ENCODE measurements at places on chromosomes 16 and 17. TPM values are rescaled to one million over a fixed set of nuclear protein-coding genes. Genes with fewer than 3 reads are reported as not detected.

Gene MT1G
- not detected for total RNA-seq

DNA sequence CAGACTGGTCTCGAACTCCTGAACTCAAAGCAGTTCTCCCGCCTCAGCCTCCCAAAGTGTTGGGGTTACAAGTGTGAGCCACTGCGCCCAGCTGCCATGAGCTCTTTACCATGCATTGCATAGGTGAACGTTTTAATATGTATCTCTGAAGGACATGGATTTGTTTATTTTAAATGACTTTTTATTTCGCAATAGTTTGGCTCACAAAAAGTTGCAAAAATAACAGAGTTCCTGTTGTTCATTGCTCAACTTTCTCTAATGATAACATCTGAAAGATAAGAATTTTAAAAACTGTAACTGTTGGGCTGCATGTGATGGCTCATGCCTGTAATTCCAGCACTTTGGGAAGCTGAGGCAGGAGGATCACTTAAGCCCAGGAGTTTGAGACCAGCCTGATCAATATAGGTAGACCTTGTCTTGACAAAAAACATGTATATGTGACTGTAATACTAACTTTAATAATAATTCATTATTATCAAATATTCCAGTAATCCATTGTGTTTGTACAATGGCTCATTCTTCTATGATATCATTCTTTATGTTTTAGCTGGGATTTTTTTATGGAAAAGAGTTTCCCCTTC lies 80.1 kb downstream of the ABCC1 start:
- DNase-seq, result no peak

- DNase-seq, result no peak
Measured at GRCh38 chr16:50281391-50282009, 15.1 kb downstream of the ADCY7 start.

DNA sequence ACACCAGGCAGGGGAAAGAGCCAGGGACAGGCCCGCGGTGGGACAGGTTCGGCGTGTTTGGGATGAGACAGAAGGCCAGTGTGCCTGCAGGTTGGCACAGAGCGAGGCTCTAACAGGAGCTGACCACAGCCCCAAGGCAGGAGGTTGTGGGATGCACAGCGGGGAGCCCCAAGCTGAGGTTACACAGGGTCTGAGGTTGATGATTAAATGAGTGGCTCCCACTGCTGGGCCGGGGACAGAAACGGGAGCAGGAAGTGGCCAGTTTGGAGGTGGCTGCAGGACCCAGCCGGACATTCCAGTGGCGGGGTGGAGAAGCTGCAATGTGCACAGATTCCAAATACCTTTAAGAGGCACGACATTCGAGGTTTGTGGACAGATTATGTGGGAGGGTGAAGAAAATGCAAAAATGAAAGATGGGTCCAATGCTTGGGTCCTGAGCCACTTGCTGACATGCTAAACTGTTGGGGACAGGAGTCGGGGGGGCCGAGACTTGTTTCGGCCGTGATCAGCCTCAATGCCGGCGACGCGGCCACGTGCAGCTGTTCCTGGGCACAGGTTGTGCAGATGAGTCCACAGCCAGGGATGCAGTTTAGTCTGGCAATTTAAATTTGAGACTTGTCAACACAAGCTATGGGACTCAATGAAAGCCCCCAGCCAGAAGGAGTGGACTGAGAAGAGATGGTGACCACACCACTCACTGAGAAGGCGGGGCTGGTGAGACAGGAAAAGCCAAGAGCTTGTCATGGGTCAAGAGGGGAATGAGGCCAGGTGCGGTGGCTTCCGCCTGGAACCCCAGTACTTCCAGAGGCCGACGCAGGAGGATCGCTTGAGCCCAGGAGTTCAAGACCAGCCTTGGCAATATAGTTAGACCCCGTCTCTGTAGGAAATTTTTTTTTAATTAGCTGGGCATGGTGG lies 8.7 kb downstream of the ENPP7 start:
- DNase-seq, result no peak

- DNase-seq, result no peak
Measured at GRCh38 chr17:13351046-13351445, 250.7 kb downstream of the HS3ST3A1 start.

DNA sequence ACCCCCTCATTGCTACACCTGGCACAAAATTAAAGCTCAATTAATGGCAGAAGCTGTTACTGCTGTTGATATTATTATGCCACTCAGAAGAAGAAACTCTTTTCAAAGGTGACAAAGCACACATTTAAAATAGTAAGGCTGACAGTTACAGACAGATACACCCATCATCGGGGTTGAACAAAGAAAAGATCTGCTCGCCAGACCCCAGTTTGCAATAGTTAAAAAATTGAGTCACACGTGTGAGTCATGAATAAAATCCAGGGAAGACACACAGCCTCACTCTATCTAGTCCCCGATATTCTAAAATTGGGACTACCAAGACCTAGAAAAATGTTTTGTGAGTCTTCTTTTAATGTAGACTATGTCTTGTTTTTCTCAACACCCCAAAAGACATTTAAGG lies 330.0 kb upstream of the SOX9 start:
- no peak for DNase-seq

DNA sequence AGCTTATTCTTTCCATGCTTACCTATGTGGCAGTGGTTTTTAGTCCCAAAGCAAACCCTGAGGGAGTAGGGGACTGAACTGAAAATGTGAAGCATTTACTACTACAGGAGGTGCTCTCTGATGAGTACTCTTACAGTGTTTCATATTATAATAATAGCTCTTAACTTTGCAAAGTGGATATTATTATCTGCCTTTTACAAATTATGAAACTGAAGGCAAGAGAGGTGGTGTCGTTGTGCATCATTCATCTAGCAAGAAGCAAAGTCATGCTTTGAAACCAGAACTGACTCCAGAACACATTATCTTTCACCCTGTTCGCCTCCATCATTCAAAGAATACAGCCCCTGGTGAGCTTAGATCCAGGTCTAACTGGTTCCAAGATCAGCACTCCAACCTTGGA lies 8.2 kb upstream of the KCNH6 start:
- DNase-seq, result no peak

DNA sequence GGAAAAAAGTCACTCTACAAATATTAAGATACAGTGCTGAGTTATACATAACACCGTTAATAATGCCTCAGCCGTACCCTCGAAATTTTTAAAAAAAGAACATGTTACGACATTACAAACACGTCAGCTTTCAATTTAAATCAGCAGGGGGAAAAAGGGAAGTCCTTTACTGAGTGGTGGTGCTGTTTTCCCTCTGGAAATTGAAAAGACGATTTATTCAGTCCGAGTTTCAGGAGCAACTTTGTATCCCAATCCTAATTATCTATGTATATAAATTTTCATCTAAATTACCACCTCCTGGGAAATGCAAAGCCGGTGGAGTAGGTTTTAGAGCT lies 1.3 kb downstream of the NETO2 start:
- no peak for DNase-seq

DNA sequence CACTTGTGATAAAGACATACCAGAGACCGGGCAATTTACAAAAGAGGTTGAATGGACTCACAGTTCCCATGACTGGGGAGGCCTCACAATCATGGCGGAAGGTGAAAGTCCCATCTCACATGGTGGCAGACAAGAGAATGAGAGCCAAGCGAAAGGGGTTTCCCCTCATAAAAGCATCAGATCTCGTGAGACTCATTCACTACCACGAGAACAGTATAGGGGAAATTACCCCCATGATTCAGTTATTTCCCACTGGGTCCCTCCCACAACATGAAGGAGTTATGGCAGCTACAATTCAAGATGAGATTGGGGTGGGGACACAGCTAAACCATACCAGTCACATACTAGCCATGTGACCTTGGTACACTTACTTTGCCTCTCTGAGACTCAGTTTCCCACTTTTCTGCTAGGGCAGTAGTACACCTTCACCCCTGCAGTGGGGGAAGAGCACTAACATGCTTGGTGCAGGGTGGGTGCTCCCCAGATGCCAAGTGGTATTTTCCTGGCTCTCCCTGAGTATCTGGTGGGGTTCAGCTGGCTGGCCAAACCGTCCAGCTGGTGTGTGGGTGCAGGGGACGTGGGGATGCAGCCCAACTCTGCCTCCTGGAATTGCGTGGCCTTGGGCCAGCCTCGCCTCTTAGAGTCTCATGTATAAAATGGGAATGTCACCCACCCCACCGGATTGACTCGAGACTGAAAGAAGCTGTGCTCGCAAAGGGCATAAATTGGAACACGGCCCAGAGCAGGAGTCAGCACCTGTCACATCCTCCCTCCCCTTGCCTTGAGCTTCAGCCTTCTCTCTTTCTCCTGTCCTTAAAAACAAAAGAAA lies 364.1 kb downstream of the CPPED1 start:
- DNase-seq, result no peak

DNA sequence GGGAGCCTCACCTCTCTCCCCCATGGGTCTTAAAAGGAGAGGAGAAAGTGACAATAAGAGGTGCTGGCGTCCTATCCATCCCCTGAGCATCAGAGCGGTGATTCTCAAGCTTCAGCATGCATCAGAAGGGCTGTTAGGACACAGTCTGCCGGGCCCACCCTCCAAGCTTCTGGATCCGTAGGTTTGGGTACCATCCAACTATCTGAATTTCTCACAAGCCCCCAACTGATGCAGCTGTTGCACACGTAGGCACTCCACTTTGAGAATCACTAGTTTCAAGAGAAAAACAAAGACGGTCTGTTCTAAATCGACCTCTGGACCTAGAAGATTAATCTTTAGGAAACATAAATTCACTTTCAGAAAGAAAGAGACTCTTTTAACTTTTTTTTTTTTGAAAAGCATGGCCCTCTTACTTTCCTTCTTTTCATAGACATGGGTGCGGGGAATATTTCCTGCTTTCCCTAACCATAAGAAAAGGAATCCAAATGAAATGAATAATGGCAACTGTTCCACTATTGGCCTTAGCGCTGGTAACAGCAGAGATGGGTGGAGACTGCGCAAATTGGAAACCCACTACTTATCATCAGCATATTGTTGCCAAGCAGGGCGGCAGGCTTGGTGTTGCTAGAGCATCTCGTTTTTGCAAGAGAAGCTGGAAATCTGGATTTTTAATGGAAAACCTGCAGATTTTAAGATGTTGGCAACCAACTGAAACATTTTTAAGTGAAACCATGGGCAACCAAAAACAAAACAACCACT lies 144.4 kb downstream of the GAS7 start:
- no peak for DNase-seq

DNA sequence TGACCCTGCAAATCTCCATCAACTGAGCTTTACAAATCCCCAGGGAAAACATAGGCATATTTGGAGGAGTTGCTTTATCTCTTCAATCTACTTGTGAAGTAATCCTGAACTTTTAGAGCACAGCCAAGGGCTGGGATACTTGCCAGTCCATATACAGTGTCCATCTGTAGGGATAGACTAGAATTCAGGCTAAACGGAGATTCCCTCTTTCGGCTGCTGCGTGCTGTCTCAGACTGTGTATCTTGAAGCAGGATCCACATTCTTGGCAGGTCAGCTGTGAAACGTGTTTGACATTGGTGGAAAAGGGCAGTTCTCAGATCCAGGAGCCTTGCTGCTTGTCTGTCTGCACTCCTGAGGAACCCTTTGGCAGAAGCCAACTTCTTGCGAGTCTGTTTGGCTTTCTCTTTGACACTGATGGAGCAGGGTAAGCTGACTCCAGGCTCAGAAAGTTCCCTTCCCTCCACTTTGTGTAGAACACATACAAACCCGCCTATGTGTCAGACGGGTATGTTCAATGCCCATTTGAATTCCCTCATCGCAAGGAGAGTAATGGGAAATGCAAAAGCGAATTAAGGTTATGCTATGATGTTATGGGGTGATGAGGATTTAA lies 221.8 kb downstream of the MAP2K4 start:
- DNase-seq, result no peak

Gene SDR42E1
- 7.4 TPM for total RNA-seq

- DNase-seq, result peak; percentile 60
Measured at GRCh38 chr17:8126491-8127066, 2.7 kb upstream of the HES7 start.

DNA sequence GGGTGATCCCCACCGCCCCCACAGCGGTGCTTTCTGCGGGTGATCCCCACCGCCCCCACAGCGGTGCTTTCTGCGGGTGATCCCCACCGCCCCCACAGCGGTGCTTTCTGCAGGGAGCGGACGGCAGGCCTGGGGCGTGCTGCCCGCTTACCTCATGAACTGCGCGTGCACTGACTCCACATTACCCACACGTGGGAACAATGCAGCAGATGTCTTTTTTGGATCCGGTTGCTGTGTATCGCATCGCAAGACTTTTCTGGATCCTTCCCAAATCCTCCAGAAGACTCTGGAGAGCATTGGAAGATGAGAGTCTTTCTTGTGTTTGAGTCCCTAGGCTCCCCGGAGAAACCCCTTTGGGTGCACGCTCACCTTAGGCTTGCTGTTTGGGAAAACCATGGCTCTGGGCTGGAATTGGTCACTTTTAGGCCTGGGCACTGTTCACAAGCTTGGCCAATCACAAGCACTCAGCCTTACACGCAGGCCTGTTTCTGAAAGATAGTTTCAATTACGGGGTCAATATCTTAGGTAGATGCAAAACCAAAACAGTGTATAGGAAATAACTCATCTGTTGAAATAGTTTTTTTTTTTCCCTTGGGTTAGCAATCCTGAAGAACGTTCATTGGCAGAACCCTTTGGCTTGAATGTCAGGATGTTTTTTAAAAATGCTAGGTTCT lies 201.8 kb downstream of the RPTOR start:
- DNase-seq, result no peak

GRCh38 chr16:19882646-19883045 lies 2.0 kb downstream of the GPRC5B start:
- no peak for DNase-seq

Measured in activated B cell treated with CpG ODN at 0.5 μM for 24 hours (primary cell).